Pulmonary artery endothelial cell (primary cell): ENCODE measurements at places on chromosomes 16 and 17. TPM values are rescaled to one million over a fixed set of nuclear protein-coding genes. Genes with fewer than 3 reads are reported as not detected.

DNA sequence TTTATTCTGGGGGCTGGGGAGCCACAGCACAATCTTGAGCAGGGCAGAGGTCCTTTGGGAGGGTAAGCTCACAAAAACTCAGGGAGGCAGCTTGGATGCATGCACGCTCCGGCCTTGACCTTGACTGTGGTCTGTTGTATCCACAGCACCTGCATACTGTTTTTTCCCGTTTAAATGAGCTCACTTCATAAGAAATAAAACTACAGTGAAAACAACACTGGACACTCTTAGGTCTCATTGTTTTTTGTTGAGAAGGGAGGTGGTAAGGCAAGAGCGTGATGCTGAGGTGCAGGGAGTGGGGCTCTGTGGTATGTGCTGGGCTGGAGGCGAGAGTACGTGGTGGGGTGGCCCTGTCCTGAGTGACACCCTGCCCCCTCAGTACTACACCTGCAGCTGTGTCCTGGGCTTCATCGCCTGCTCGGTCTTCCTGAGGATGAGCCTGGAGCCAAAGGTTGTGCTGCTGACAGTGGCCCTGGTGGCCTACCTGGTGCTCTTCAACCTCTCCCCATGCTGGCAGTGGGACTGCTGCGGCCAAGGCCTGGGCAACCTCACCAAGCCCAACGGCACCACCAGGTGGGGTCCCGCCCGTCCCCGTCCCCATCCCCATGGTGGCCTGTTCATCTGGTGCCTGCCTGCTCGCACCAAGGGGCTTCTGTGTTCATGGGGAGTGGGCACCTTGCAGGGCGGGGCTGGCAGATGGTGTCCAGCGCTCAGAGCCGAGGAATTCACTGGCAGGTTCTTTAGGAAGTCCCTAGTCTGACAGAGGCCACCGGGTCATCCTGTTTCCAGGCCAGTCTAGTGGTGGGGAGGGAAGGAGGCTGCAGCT, 44.2 kb downstream of the ADCY7 start:
- DNase-seq = no peak

KRT23 gene
- total RNA-seq = not detected in 2 replicates

DNA sequence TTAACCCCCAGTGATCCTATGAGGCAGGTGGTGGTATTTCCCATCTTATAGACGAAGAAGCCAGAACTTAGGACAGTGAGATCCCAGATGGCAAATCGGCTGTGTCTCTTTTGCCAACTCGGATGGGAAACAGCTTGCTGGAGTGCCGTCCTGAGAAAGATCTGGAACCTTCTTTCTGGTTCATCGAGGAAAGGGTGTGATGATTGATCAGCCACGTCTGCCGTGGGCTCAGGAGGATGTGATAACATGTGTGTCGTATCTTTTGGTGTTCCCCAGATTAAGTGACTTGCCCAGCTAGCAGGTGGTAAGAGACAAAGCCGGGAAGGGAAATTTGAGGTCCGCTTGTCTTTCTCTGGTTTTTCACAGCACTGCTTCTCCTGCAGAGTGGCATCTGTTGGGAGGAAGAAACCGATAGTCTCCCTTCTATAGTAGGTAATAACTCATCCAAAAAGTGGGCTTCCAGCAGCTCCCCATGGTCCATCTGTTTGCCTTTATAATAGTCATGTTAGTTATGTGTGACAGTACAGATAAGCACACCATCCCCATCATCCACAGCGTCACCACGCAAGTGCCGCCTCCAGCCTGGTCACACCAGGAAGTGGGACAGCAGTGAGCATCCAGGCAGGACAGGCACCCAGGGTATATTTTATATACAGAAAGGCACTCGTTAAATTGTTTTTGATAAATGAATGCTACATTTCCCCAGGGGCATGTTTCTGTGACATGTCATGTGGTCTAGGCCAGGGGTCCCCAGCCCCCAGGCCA, 175.5 kb downstream of the KATNIP start:
- no peak for DNase-seq

DNA sequence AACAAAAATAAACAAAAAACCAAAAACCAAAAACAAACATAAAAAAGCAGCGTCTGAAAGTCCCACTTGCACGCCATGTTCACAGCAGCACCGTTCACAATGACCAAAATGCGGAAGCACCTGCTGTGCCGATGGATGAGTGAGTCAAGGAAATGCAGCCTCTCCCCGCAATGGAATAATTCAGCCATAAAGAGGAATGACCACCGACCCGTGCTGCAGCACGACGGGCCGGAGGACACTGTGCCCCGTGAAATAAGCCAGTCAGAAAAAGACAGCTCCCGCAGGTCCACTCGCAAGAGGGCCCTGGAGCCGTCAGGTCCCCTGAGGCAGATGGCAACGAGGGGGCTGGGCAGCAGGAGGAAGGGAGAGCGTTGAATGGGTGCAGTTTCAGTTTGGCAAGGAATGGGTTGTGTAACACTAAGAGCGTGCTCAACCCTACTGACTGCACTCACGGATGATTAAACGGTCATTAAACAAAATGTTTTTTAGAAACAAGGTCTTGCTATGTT, 5.1 kb downstream of the CLCN7 start:
- DNase-seq = no peak

- no peak for DNase-seq
Observed at GRCh38 chr16:74635303-74635702, 28.4 kb upstream of the GLG1 start.

C17orf67 gene
- total RNA-seq = 1.3 and 1.4 TPM in 2 replicates
